ENCODE measurements at places on chromosomes 5 and 9. TPM values are rescaled to one million over a fixed set of nuclear protein-coding genes. Genes with fewer than 3 reads are reported as not detected.

Gene PCDHA1
- total RNA-seq: not detected

Gene CCDC152
- total RNA-seq: not detected

Gene NCBP1
- 43.7 TPM for total RNA-seq

Gene PCDHA2
- total RNA-seq: not detected

Gene SVEP1
- total RNA-seq: not detected

Gene CTNND2
- total RNA-seq: 0.03 TPM

Gene CCL27
- not detected for total RNA-seq

Gene SMARCA2
- 39.9 TPM for total RNA-seq

Gene CNTFR
- not detected for total RNA-seq

Gene FSTL4
- total RNA-seq: 3.6 TPM

DNA sequence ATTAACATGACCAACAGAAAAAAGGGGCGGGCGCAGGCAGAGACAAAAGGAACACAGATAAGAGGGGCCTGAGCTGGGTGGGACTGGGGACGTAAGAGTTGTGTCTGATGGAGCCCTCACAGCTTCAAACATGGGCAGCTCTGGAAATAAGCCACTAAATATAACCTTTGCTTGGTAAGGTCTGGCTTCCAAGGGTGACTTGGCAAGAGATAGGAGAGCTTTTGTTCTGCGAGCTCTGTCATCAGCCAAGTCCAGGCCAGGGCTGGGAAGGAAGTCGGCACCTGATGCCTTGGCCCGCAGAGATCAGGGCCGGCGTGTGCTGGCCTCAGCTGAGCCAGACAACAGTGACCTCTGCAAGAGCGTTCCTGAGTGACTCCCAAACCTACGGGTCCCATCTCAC is 11.8 kb downstream of the TRUB2 start:
- DNase-seq: no peak

GRCh38 chr9:93826905-93827544 is 128.1 kb downstream of the BARX1 start:
- no peak for DNase-seq

GRCh38 chr5:170144286-170145023 is 38.8 kb downstream of the FOXI1 start:
- DNase-seq: no peak

DNA sequence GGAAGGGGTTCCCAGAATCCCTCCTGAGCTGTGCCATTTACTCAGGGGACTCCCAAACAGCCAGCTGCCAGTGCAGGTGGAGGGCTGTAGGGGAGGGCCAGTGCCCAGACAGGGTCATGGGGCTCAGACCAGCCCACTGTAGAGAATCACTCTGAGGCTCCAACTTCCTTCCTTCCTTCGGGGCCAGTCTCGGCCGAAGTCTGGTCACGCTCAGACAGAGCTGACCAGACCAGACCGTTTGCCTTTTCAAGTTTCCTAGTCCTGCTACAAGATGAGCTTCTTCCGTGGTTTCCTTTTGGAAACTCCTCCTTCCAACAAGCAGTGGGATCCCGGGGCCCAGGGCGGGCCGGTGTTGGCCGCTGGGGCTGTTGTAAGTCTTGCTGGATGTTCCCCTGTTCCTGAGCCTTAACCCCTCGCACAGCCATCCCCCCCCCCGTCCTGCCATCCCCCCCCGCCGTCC is 52.6 kb downstream of the SAR1B start:
- DNase-seq: no peak

GRCh38 chr9:91896513-91897121 is 53.4 kb downstream of the ROR2 start:
- DNase-seq: no peak

- no peak for DNase-seq
Measured at GRCh38 chr9:73906671-73907070, 590.5 kb upstream of the RORB start.

- DNase-seq: no peak
Measured at GRCh38 chr5:74372051-74372450, 268.5 kb downstream of the ENC1 start.

- DNase-seq: peak; percentile 70
Measured at GRCh38 chr5:151239237-151239861, 13.6 kb upstream of the GM2A start.

DNA sequence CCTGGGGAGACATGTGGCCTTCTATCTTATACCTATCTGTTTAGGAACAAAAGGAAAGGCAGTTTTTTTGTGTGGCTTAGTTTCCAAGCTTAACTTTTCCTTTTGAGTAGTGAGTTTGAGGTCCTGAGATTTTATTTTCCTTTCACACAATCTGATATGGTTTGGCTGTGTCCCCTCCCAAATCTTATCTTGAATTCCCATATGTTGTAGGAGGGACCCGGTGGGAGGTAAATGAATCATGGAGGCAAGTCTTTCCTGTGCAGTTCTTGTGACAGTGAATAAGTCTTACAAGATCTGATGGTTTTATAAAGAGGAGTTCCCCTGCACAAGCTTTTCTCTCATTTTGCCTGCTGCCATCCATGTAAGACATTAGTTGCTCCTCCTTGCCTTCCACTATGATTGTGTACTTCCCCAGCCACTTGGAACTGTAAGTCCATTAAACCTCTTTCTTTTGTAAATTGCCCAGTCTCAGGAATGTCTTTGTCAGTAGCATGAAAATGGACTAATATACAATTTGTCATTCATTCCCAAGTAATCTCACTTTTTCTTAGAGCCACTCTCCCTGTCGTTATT is 4.7 kb upstream of the CLTB start:
- DNase-seq: no peak

DNA sequence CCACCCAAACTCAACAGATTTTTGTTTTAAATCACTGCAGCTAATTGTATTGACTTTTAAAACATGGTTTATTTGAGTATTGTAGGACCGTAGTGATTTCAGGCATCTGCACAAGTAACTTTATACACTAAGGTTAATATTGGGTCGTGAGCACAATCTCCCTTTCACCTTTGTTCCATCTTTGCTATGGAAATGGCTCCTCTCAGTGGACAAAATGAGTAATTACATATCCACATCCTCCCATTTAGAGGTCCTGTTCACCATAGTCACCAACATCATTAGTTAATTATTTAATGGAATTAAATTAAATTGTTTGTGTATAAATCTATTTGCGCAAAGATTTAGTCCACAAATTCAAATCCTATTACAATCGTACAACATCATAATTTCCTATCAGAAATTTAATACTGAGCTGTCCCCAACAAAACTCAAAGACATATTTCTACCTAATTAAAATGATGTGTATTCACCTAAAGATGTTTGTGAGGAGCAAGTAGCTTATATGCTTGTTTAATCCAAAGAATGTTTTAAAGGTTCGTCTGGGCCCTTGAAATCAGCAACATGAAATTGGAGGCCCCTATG is 173.0 kb upstream of the DAPK1 start:
- peak; percentile 54 for DNase-seq

DNA sequence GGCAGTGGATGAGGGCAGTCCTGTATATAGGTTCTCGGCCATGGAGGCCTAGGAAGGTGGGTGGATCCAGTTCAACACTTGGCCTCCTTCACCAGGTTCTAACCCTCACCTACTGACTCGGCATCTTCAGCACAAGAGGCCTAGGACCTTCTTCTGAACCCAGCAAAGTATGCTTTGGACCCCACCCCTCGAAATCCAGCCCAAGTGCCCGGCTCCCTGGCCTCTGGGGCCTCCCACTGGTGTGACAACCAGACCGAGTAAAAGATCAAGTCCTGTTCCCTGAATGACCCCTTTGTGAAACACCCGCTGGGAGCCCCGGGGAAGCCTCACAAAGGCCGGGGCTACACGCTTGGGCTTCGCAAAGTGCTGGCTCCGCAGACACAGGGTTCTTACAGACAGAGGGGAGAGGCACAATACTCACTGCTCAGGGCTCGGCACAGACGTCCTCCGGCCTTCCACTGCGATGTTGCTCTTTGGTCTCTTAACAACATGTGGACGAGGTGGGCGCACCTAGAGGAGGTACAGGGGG is 47.0 kb downstream of the CRB2 start:
- DNase-seq: no peak

DNA sequence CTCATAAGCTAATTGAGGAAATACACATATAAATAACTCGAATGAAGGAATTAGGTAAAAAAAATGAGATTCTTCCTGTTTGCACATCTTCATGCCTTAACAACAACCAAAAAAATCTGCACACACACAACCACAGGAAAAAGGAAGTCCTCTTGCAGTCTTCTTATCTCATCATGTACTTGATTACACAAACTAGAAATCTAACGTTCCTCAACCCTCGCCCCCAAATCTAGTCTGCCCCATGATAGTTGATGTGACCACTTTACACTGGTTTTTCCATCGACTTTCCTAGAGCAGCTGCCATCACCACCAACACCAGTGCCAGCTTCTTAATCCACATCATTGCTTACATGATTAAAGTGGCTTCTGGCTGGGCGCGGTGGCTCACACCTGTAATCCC is 31.2 kb upstream of the RNU6ATAC start:
- no peak for DNase-seq

GRCh38 chr5:39013938-39014337 is 60.3 kb downstream of the RICTOR start:
- DNase-seq: no peak

GRCh38 chr5:96601200-96601599 is 61.0 kb upstream of the CAST start:
- DNase-seq: no peak

DNA sequence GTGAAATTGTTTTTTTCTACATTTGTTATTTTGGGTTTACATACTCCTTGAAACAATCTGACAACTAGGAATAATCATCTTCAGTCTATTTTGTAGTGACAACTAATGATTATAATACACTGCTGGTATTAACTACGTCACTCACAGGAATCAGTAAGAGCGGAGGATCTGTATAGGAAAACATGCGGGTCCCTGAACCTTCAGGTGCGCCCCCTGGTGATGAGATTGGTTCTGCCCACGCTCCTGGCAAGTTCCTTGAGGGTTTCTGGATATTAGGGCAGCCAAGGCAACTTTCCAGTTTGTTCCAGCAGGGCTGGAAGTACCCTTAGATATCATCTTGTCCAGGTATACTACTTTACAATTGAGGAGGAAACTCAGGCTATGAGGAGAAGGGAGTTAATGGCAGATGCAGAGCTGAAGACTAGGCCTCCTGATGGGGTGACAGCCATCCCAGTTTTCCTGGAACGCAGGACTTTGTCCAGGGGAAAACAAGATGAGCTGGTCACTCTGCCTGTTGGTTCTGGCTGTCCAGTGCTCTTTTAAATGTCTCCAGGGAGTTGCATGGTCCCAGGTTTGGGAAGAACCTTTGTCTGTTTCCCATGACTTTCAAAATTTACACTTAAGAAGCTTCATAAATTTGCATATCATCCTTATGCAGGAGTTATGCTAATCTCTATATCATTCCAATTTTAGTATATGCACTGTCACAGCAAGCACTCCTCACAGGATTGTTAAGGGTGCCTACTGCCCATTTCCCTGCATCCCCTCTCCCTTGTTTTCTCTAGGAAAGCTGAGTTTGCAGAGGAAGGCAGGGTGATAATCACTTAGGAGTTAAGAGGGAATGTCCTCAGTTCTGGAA is 14.9 kb upstream of the WNT8A start:
- peak; percentile 84 for DNase-seq

GRCh38 chr5:112208699-112209615 is 210.1 kb downstream of the EPB41L4A start:
- DNase-seq: no peak

- peak; percentile 57 for DNase-seq
Measured at GRCh38 chr9:110152704-110153374, 55.1 kb downstream of the C9orf152 start.

GRCh38 chr9:77011973-77012821 is 7.3 kb upstream of the FOXB2 start:
- no peak for DNase-seq

GRCh38 chr9:113129884-113130283 is 20.9 kb upstream of the SLC31A2 start:
- no peak for DNase-seq

DNA sequence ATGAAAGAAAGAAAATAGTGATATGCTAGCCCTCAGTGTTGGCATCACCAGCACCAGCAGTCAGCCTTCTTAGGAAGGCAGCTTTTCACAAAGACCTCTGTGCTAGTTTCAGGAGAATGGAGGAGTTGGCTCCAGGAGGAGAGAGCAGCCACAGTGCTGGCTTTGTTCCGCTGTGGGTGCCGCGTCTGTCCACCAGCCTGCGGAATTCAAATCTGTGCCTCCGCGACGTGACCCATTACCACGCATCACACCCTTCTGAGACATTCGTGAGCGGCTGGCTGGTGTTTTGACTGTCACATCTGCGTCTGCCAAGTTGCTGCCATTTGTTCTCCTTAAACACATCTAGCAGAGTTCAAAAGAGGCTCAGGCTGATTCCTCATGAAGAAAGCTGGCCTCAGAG is 34.4 kb downstream of the SNX18 start:
- DNase-seq: no peak

- DNase-seq: no peak
Measured at GRCh38 chr5:9878206-9878605, 248.1 kb upstream of the TAS2R1 start.

DNA sequence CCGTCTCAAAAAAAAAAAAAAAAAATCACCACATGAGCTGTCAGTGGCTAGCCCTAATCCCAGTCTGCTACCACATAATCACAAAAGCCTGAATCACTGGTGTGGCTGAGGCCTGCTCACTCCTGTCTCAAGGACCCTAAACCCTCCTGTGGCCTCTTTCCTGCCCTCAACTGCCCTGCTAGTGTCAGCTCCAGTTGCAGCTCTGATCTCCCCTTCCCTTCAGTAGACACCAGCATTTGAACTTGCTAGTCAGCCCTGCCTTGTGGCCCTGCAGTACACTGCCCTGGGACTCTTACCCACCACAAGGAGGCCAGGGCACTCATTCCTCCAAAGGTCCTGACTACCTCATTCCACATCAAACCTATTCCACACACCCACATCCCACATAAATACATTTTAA is 9.5 kb upstream of the P4HA2 start:
- DNase-seq: no peak

DNA sequence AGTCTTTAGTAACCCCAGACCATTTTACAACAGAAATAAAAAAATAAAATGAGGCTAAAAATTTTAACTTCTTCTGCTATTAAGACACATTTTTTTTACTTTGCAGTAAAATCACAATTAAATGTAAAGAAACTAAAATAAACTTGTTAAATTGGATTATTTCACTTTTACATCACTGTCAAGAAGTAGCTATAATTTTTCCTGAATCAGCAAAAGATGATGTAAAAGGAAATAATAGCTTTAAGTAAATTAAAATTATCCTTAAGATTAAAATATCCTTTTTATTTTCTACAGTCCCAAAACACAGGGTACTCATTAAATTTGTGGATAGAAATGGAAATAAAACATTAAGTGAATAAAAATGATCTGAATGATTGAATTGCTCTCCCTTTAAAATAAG is 44.5 kb downstream of the TMEM232 start:
- no peak for DNase-seq

GRCh38 chr5:142143878-142144277 is 35.3 kb downstream of the NDFIP1 start:
- no peak for DNase-seq

GRCh38 chr9:97367729-97368128 is 44.2 kb upstream of the TDRD7 start:
- no peak for DNase-seq

GRCh38 chr5:132437604-132438266 is 52.8 kb downstream of the IRF1 start:
- DNase-seq: peak; percentile 98

Data from SJSA1 (cell line).